Activated naive CD8-positive, alpha-beta T cell treated with anti-CD3 and anti-CD28 coated beads, Interleukin-2, amount 50 U/mL, for 24 hours (primary cell): ENCODE measurements at places on chromosomes 7 and 10.
A peak's percentile ranks its signal among the peaks of the same experiment; 100 is the strongest.

GRCh38 chr7:89681448-89681847 lies 472.8 kb upstream of the STEAP1 start:
- H3K36me3 ChIP-seq, result no peaks in the 10 kb centered on the region
- H3K27me3 ChIP-seq, result no peaks in the 10 kb centered on the region
- no peak overlapping the region for H3K27ac ChIP-seq
- H3K4me3 ChIP-seq, result no peak overlapping the region
- no peak for DNase-seq

- H3K4me1 ChIP-seq, result no peaks in the 10 kb centered on the region
- no peaks in the 10 kb centered on the region for H3K36me3 ChIP-seq
- peak; percentile 2 for DNase-seq
These were observed 182.9 kb downstream of the BMPER start for GRCh38 chr7:34087892-34088891.

DNA sequence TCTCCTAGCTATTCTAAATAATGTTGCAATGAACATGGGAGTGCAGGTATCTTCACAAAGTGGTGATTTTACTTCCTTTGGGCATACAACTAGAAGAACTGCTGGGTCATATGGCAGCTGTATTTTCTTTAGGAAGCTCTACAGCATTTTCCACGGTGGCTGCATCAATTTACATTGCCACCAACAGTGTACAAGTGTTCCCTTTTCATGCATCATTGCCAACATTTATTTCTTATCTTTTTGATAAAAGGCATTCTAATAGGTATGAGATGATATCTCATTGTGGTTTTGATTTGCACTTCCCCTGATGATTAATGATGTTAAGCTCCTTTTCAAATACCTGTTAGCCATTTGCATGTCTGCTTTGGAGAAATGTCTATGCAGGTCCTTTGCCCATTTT lies 52.6 kb downstream of the NT5C2 start:
- no peaks in the 10 kb centered on the region for H3K27me3 ChIP-seq
- H3K27ac ChIP-seq, result no peak overlapping the region
- H3K36me3 ChIP-seq, result peaks cover 16% of the 10 kb centered on the region
- H3K4me3 ChIP-seq, result no peak overlapping the region
- DNase-seq, result no peak
- peaks cover 5% of the 10 kb centered on the region for H3K4me1 ChIP-seq

GRCh38 chr10:28880683-28880950 lies 203.3 kb downstream of the BAMBI start:
- H3K4me3 ChIP-seq, result no peak overlapping the region
- H3K27me3 ChIP-seq, result peaks cover 7% of the 10 kb centered on the region
- H3K4me1 ChIP-seq, result no peaks in the 10 kb centered on the region
- DNase-seq, result no peak

GRCh38 chr7:18202315-18203045 lies 174.8 kb upstream of the PRPS1L1 start:
- H3K27me3 ChIP-seq, result no peaks in the 10 kb centered on the region
- no peaks in the 10 kb centered on the region for H3K36me3 ChIP-seq
- DNase-seq, result no peak
- no peak overlapping the region for H3K4me3 ChIP-seq

DNA sequence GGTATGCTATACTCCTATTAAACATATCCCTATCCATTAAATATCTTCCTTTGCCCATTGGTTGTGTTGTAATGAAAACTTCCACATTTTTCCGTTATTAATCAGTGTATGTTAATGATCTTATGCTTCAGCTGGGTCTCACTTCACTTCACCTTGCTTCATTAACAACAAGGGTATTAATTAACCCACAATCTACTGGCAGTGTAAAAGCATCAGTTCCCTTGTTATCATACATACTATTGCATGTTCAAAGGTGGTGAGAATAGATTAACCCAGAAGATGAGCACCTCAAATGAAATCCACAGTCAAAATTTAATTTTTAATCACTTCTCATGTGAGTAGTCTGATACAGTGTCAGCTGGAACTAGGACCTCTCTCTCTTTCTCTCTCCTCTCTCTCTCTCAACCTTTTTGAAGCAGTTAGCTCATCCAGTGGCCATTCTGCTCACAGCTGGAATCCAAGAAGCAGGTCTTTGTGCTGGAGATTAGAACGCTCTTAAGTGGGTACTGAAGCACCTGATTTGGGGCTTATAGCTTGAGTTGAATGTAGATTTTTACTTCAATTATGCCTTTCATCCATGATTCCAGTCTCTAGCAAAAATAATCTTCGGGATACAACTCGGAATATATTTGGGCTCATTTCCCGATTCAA lies 172.3 kb downstream of the RAPGEF5 start:
- peaks cover 11% of the 10 kb centered on the region for H3K27me3 ChIP-seq
- H3K27ac ChIP-seq, result no peak overlapping the region
- H3K36me3 ChIP-seq, result no peaks in the 10 kb centered on the region

DNA sequence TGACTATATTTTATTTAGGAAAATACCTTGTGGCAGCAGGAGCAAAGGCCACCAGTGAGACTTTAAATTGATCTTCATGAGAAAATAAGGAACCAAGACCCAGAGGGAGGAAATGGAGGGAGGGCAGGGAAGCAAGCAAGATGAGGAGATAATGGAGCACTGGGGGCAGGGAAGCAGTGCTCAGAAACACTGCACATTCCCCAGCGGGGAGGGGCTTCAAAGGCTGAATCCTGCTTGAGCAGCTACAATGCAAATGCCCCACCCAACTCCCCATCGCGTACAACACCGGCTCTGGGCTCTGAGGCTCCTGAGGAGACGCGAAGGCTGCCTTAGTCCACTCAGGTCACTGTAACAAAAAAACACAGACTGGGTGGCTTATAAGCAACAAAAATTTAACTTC lies 503.8 kb downstream of the GRID1 start:
- H3K4me3 ChIP-seq, result no peak overlapping the region
- no peaks in the 10 kb centered on the region for H3K4me1 ChIP-seq
- H3K27me3 ChIP-seq, result peaks cover 10% of the 10 kb centered on the region

GRCh38 chr10:97901381-97901780 lies 51.7 kb downstream of the GOLGA7B start:
- DNase-seq, result no peak
- H3K36me3 ChIP-seq, result no peaks in the 10 kb centered on the region
- H3K4me3 ChIP-seq, result no peak overlapping the region
- peaks cover 8% of the 10 kb centered on the region for H3K27me3 ChIP-seq
- no peak overlapping the region for H3K27ac ChIP-seq

- peaks cover 95% of the 10 kb centered on the region for H3K4me1 ChIP-seq
- H3K36me3 ChIP-seq, result peaks cover 39% of the 10 kb centered on the region
- H3K4me3 ChIP-seq, result peak overlapping the region; percentile 70
- no peaks in the 10 kb centered on the region for H3K27me3 ChIP-seq
These were observed 187.1 kb downstream of the FAM107B start for GRCh38 chr10:14587540-14588083.

DNA sequence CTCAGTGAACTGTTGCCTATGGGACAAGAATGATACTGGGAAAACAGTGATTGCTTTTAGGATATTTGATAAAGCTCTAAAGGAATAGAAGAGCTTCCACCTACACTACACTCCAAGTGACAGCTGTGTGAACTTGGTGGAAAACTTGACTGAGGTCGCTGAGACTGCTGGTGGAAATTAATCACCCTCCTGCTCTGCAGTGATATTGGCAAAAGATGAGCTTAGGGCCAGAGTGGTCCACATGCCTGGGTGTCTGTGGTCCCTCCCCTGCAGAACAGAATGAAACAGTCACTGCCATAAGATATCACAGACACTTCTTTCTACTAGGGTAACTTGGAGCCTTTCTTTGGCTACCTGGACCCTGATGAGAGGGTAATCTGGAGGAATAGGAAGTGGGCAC lies 382.1 kb upstream of the GALNT17 start:
- no peaks in the 10 kb centered on the region for H3K27me3 ChIP-seq
- no peak overlapping the region for H3K27ac ChIP-seq
- no peak for DNase-seq
- no peak overlapping the region for H3K4me3 ChIP-seq
- no peaks in the 10 kb centered on the region for H3K4me1 ChIP-seq

- H3K4me1 ChIP-seq, result no peaks in the 10 kb centered on the region
- no peak overlapping the region for H3K4me3 ChIP-seq
- DNase-seq, result no peak
- H3K36me3 ChIP-seq, result no peaks in the 10 kb centered on the region
- H3K27ac ChIP-seq, result no peak overlapping the region
- peaks cover 1% of the 10 kb centered on the region for H3K27me3 ChIP-seq
These were observed 51.0 kb upstream of the ELN start for GRCh38 chr7:73976761-73977618.

GRCh38 chr7:126378642-126379041 lies 874.1 kb downstream of the GRM8 start:
- H3K27ac ChIP-seq, result no peak overlapping the region
- DNase-seq, result no peak
- no peaks in the 10 kb centered on the region for H3K27me3 ChIP-seq
- no peaks in the 10 kb centered on the region for H3K36me3 ChIP-seq
- no peaks in the 10 kb centered on the region for H3K4me1 ChIP-seq
- no peak overlapping the region for H3K4me3 ChIP-seq

- no peaks in the 10 kb centered on the region for H3K36me3 ChIP-seq
- no peak for DNase-seq
- no peak overlapping the region for H3K4me3 ChIP-seq
- no peak overlapping the region for H3K27ac ChIP-seq
- peaks cover 9% of the 10 kb centered on the region for H3K27me3 ChIP-seq
These were observed 106.8 kb downstream of the SDHAF3 start for GRCh38 chr7:97224316-97224715.

DNA sequence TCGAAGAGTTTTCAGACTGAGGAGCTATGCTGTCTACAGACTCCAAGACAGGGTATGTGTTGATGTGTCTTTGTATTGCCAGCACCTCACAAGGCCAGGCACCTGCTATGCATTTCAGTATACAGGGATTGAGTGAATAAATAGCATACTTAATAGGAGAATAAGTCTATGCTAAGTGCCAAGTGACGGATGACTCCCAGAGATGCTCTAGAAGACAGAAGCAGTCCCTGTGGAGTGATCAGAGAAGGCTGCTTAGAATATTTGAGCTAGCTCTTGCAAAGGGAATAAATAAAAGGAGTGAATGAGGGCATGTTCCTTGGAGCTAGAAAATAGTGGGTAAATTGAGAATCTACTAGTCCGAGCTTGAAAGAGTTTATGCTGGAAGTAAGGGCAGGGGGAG lies 346.4 kb downstream of the GATA3 start:
- peaks cover 3% of the 10 kb centered on the region for H3K27me3 ChIP-seq
- no peak for DNase-seq
- peaks cover 67% of the 10 kb centered on the region for H3K4me1 ChIP-seq
